ENCODE measurements at places on chromosomes 13 and 19. TPM values are rescaled to one million over a fixed set of nuclear protein-coding genes. Genes with fewer than 3 reads are reported as not detected.
A peak's percentile ranks its signal among the peaks of the same experiment; 100 is the strongest.

GRCh38 chr19:33242131-33242530 lies 16.5 kb upstream of the SLC7A10 start:
- DNase-seq = no peak

DNA sequence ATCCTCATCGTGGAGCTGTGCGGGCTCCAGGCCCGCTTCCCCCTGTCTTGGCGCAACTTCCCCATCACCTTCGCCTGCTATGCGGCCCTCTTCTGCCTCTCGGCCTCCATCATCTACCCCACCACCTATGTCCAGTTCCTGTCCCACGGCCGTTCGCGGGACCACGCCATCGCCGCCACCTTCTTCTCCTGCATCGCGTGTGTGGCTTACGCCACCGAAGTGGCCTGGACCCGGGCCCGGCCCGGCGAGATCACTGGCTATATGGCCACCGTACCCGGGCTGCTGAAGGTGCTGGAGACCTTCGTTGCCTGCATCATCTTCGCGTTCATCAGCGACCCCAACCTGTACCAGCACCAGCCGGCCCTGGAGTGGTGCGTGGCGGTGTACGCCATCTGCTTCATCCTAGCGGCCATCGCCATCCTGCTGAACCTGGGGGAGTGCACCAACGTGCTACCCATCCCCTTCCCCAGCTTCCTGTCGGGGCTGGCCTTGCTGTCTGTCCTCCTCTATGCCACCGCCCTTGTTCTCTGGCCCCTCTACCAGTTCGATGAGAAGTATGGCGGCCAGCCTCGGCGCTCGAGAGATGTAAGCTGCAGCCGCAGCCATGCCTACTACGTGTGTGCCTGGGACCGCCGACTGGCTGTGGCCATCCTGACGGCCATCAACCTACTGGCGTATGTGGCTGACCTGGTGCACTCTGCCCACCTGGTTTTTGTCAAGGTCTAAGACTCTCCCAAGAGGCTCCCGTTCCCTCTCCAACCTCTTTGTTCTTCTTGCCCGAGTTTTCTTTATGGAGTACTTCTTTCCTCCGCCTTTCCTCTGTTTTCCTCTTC lies 6.3 kb downstream of the MYADM start:
- no peak for DNase-seq

DNA sequence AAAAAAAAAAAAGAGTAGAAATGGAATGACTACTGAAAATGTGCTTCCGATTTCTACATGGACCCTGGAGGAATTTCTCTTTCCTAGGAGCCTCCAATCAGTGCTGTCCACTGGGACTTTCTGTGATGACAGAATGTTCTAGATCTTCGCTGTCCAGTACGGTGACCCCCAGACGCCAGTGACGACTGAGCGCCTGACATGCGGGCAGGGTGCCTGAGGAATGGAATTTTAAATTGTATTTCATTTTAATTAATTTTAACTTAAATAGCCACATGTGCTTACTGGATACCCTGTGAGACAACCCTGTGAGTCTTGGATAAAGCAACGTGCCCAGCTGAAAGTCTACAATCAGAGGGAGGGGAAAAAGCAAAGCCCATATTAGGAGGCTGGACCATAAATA lies 4.1 kb upstream of the TLE6 start:
- no peak for DNase-seq

- peak; percentile 22 for DNase-seq
Observed at GRCh38 chr13:64591971-64592370, 2638.2 kb downstream of the PCDH9 start.

DNA sequence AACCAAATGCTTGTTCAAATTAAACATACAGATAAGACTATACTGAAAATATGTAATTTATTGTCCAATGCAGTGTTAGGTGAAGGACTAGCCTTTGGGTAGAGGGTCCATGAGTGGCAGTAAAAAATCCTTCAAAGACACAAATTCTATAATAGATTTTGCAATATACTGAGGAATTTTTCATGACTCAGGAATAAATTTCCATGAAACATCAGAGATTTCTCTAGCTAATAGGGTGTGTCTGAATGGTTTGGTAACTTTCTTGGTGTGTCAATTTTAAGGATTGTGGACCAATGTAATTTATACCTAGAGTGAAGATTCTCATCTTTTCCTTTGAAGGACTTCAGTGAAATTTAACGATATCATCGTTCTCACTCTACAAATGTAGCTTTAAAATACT lies 546.7 kb downstream of the SLITRK5 start:
- no peak for DNase-seq

GRCh38 chr13:71879129-71879535 lies 12.1 kb upstream of the DACH1 start:
- DNase-seq = peak; percentile 30

DNA sequence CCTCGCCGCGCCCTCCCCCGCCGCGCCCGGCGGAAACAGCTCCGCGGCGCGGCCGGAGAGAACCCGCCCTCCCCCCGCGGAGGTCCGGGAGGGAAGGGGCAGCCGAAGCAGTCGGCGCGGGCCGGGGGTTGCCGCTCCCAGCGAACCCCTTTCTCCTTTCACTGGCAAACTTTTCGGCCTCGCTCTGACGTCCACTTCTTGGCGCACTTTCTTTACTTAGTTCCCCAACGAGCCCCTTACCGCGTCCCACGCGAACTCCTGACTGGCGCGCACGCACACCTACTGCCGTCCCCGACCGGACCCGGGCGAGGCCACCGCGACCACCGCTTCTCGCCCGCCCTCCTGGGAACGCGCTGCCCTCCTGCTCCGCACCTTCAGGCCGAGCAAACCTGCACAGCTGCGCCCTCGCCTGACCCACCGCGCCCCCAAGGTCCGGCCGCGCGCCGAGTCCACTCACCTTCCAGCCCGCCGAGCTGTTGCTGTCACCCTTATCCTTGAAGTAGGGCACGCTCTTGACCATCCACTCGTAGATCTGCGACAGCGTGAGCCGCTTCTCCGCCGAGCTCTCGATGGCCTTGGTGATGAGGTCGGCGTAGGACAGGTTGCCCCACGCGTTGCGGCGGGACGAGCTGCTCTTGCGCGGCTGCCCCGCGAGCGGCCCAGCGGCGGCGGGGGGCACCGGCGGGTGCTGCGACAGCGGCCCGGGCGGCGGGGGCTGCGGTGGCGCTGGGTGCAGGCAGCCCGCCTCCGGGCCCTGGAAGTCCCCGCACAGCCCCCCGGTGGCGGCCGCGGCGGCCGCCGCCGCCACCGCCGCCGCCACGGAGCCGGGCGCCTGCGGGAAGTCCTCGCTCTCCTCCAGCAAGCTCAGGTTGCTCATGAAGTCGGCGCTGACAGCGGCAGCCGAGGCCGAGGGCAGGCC lies 1.1 kb downstream of the FOXO1 start:
- DNase-seq = peak; percentile 26

- no peak for DNase-seq
Observed at GRCh38 chr13:22915442-22916082, 265.2 kb upstream of the SGCG start.

- DNase-seq = no peak
Observed at GRCh38 chr13:114125589-114125988, 6.8 kb downstream of the RASA3 start.

- no peak for DNase-seq
Observed at GRCh38 chr19:20558571-20558970, 7.0 kb downstream of the ZNF737 start.

GRCh38 chr19:10206226-10206885 lies 11.6 kb upstream of the DNMT1 start:
- peak; percentile 51 for DNase-seq

DNA sequence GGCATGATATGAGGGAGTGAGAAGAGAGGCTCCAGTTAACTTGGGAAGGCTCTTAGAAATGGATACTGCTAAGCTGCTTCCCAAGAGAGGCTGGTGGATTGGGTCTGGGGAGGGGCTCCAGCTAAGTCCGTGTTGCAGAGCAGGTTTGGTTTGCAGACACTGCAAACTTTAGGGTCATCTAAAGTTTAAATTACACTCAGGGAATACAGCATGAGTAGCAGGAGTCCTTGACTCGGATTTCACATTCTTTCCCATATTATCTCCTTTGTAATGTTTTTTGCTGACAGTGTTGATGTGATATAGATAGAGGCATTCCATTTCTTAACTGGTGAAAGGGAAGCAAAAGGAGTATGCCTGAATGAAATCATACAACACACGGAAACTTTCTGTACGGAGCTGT lies 31.9 kb downstream of the SGCG start:
- no peak for DNase-seq

GRCh38 chr19:32227561-32228165 lies 117.7 kb upstream of the ZNF507 start:
- DNase-seq = no peak

GRCh38 chr13:48938308-48938943 lies 37.3 kb upstream of the FNDC3A start:
- no peak for DNase-seq

GRCh38 chr13:35729926-35730627 lies 253.6 kb upstream of the MAB21L1 start:
- DNase-seq = no peak

- DNase-seq = no peak
Observed at GRCh38 chr19:49084206-49085019, 838 bp upstream of the SNRNP70 start.

DNA sequence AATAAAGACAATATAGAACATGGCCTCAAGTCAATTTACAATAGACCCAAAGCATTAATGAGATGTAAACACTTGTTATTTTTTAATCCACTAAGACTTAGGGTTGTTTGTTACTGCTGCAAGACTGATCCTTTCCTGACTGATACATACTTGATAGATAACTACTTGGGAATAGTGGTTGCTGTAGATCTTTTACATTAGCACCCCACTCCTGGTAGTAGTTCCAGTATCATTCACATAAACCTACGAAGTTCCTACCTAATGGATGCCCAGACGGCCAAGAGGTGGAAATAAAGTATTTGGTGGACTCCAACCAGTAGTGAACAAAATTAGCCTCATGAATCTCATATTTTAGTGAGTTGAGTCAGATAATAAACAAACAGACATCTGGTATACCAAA lies 26.9 kb downstream of the ADGRE1 start:
- no peak for DNase-seq

DNA sequence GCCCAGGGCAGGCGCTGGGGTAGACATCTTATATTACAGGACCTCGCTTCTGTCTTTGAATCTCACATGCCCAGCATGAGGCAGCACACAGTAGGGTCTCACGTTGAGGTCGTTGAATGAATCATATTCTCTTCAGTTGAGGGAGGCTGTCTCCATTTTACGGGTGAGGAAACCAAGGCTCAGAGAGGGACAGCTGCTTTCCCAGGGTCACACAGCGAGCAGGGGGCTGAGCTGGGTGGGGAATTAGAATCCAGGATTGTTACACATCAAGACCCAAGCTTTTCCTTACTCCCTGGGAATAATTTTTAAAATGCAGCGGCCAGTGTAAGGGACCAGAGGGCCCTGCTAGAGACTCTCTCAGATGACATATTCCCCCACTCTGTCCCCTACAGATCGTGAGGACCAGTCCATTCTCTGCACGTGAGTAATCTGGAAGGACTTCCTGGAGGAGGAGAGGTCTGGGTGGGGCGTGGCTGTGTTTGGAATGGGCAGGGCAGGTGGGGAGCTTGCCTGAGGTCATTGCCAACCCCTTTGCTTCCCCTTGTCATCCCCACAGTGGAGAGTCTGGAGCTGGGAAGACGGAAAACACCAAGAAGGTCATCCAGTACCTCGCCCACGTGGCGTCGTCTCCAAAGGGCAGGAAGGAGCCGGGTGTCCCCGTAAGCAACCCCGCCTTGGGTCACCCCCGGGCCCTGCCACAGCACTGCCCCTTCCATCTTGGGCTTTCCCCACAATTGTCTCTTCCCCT lies 19.4 kb downstream of the MYH14 start:
- DNase-seq = no peak

DNA sequence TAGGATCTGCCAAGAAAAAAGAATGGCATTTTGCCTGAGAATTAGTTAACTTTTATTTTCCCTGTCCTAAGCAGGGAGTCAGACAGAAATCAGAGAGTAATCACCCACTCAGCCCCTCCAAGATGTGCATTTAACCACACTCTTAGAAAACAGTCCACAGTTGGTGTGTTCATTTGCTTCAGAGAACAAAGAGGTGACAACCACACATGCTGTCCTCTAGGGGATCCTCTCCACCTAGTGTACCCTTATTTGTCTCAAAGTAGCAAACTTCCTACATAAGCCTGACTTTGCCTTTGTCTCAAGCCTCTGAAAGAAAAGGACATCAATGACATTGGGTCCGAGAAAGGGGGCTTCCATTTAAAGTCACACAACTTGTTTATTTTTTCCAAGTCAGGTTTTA lies 107.0 kb upstream of the RFC3 start:
- DNase-seq = no peak

DNA sequence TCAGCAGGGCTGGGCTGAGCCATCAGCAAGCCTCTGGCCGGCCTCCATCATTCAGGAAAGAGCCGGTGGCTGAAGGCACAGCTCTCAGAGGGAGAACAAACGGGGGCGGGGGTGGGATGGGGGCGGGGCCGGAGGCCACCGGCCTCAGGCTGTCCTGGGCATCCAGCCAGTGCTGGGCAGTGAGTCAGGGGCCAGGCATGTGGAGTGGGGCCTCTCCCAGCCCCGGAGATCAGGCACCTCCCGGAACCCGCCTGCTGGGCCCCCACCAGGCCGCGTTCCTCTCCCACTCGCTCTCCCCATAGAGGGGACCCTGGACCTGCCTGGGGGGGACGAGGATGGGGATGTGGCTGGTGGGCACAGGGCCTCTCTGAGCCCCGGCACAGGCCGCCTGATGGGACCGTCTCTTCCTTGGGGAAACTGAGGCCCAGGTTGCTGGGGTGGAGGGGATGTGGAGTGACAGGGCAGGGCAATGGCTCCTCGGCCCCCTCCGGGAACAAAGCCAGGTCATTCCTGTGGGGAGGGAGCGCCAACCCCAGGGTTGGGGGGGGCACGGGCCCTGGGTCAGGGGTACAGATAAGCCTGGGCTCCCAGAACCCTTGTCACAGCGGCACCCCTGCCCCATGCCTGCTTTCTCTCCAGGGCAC lies 12.9 kb downstream of the SPC24 start:
- DNase-seq = peak; percentile 99

GRCh38 chr19:43675269-43675879 lies 5.4 kb upstream of the PLAUR start:
- DNase-seq = peak; percentile 93

- no peak for DNase-seq
Observed at GRCh38 chr13:78383071-78383484, 220.3 kb downstream of the POU4F1 start.

The HSD11B1L gene
- 8.6 TPM for total RNA-seq

The MCEMP1 gene
- not detected for total RNA-seq

The CACNG7 gene
- total RNA-seq = not detected

The IGFL3 gene
- total RNA-seq = not detected

The ZNF468 gene
- 18.7 TPM for total RNA-seq

The IL12RB1 gene
- not detected for total RNA-seq

The RETN gene
- not detected for total RNA-seq

The PROZ gene
- not detected for total RNA-seq

The ZNF415 gene
- total RNA-seq = 5.2 TPM

The NCCRP1 gene
- 6.2 TPM for total RNA-seq

The LILRA1 gene
- not detected for total RNA-seq
